ENCODE measurements at places on chromosomes 6 and 20.

GRCh38 chr6:31580438-31580740 is 1.8 kb downstream of the LTB start:
- no peak for DNase-seq

DNA sequence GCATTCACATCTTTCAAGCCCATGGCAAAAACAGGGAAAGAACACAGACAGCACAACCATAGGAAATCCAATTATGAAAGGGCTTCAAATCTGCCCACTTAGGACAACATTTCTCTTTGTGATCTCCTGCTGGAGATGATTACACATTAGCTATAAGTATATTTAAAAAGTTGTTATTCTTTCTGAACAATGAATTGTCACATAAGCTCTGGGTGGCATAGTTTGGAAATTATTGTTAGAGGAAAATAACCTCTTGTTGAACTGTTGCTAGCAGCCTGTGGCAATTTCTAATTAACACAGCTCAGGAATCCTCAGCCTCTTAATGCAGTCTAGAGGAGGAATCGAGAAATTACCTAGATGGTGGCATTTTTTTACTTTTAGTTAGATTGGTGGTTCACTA is 54.9 kb downstream of the BCAS1 start:
- DNase-seq: no peak

- DNase-seq: no peak
Measured at GRCh38 chr6:45563041-45563440, 185.3 kb upstream of the SUPT3H start.

GRCh38 chr20:36408219-36408618 is 102.1 kb downstream of the DLGAP4 start:
- no peak for DNase-seq

- DNase-seq: no peak
Measured at GRCh38 chr20:62993856-62994494, 12.8 kb downstream of the BHLHE23 start.

DNA sequence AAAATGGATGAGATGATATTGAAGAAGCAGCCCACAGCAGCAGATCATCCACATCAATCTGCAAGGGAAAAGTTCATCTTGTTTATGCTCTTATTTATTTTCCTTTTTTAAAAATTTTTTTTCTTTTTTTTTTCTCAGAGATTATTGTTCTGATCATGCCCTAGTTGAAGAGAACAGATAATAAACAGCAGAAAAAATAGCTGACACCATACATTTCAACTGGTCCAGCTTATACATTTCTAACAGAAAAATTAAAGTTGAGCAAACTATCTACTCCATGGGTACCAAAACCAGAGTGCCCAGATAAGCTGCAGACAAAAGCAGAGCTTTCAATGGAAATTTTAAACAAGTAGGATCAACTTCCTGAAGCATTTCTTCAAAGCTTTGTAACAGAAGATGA is 9.3 kb downstream of the KIAA0319 start:
- DNase-seq: no peak

- DNase-seq: no peak
Measured at GRCh38 chr6:120378582-120379220, 955.6 kb downstream of the TBC1D32 start.

- DNase-seq: peak; percentile 60
Measured at GRCh38 chr20:56431471-56431870, 19.4 kb downstream of the CASS4 start.

- peak; percentile 31 for DNase-seq
Measured at GRCh38 chr20:41617059-41617901, 897 bp downstream of the CHD6 start.

DNA sequence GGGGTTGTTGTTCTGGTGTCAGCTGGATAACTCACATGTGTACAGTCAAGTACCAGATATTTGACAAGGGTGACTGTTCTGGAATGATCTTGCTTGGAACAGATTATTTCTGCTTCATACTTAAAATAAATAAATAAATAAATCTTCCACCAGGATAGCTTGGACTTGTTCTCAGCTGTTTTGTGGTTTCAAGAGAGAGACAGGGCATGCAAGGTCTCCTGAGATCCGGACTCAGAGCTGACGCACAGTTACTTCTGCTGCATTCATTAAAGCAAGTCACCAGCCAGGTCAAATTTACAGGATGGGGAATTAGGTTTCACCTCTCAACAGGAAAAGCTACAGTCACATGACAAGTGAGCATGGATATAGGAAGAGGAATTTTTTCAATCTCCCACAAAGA is 285.0 kb upstream of the SPTLC3 start:
- DNase-seq: no peak

DNA sequence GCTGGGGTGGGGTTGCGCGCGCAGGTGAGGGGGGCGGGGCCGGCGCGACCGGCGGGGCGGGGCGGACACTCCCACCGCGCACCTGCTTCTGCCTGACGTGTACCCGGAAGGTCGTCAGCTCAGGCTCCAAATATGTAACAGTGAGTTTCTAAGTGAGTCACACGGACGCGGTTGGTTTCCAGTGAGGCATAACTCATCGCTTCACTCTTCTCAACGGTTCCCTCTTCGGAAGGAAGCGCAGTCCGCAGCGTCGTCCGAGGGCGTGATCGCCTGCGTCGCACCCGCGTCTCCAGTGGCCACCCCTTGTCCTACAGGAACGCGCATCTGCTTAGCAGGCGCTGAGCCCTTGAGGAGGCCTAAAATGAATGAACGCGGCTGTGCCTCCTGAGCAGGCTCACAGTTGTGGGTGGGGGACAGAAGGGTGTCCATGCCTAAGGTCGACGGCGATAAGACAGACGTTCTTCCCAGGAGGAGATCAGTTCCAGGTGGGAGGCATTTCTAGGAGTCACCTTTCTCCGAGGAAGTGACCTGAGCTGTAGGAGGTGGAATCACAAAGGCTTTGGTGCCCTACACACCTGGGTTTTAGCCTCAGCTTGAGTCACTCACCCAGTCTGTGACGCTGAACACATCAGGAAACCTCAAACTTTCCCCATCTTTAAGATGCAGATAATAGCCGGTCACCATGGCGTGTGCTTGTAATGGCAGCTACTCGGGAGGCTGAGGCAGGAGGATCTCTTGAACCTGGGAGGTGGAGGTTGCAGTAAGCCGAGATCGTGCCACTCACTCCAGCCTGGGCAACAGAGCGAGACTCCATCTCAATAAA is 50.9 kb upstream of the EZR start:
- peak; percentile 29 for DNase-seq

- no peak for DNase-seq
Measured at GRCh38 chr20:52035498-52035897, 156.1 kb downstream of the ZFP64 start.

GRCh38 chr6:79446006-79446405 is 91.2 kb downstream of the LCA5 start:
- no peak for DNase-seq

All from globus pallidus (tissue), 1 donor.